Activated CD4-positive, CD25-positive, alpha-beta regulatory T cell treated with anti-CD3 and anti-CD28 coated beads, Interleukin-2, amount 50 U/mL, for 16 hours (primary cell): ENCODE measurements at places on chromosomes 5 and 9.

GRCh38 chr9:99970481-99970880 is 64.0 kb downstream of the STX17 start:
- no peak for DNase-seq

DNA sequence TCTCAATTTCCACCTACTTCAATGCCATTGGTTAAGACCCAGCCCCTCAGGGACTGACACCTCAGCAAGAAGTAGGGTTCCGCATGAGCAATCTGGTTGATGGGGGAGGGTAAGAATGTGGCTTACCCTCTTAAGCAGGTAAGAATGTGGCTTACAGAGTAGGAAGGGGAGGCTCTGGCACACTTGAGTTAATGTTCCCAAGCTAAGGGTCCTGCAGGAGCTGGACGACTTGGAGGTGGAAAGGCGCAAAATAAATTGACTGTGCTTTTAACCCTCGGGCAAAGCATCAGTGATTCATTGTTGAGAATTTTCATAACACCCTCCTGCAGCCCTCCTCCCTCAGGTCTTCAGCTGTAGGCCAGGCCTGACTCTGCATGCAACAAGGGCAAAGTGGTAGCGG is 24.9 kb upstream of the ADRA1B start:
- no peak for DNase-seq

DNA sequence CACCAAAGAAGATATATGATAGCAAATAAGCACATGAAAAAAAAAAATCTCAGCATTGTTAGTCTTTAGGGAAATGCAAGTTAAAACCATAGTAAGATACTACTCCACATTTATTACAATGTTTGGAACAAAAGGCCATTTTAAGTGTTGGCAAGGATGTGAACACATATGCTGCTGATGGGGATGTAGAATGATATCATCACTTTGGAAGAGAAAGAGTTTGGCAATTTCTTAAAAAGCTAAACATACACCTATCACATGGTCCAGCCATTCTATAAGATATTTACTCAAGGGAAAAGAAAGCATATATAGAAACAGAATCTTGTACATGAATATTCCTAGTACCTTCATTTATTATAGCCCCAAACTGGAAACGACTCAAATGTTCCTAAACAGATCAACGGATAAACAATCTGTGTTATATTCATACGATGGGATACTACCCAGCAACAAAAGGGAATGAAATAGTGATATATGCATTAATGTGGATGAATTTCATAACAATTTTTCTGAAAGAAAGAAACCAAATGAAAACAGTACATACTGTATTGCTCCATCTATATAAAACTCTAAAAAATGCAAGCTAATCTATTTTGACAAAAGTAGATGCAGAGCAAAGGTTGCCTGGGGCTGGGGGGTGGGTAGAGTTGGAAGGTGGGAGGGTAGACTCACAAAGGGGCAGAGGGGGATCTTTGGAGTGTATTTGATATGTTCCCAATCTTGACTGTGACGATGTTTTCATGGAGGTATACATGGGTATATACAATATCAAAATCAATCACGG is 45.7 kb upstream of the SMAD5 start:
- DNase-seq, result no peak

GRCh38 chr9:83432104-83432627 is 106.0 kb downstream of the FRMD3 start:
- no peak for DNase-seq

GRCh38 chr9:98870782-98871557 is 63.5 kb downstream of the GALNT12 start:
- DNase-seq, result no peak

DNA sequence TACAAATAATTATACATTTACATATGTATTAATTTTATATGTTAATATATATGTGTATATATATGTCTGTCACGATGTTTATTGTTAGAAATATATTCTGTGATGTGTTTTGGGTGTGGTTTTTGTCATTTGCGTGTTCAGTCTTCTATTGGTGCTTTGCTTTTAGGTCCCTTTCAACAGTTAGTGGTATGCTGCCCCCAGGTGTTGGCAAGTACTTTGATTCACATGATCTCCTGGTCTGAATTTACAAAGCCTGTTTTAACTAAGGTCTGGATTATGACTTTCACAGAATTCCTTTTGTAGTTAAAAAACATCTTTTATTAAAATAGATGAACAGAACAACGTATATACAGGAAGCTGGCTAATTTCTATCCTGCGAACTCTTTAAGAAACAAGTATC is 271.5 kb downstream of the CCDC171 start:
- no peak for DNase-seq

GRCh38 chr5:6296524-6296923 is 81.8 kb downstream of the MED10 start:
- no peak for DNase-seq

DNA sequence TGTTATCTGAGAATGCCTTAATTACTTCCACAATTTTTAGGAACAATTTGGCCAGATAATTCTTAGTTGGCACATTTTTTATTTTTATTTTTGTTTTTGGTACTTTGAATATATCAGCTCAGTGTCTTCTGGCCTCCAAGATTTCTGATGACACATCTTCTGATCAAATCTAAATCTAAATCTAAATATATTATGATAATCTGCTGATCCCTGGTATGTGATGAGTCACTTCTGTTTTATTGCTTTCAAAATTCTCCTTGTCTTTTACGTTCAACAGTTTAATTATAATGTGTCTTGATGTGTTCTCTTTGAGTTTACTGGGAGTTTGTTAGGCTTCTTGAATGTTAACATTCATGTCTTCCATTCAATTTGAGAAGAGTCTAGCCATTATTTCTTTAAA is 436.8 kb downstream of the CDH9 start:
- DNase-seq, result no peak

GRCh38 chr9:35186524-35186923 is 24.7 kb downstream of the UNC13B start:
- DNase-seq, result no peak

GRCh38 chr9:77449240-77450084 is 198.7 kb downstream of the GNA14 start:
- no peak for DNase-seq

DNA sequence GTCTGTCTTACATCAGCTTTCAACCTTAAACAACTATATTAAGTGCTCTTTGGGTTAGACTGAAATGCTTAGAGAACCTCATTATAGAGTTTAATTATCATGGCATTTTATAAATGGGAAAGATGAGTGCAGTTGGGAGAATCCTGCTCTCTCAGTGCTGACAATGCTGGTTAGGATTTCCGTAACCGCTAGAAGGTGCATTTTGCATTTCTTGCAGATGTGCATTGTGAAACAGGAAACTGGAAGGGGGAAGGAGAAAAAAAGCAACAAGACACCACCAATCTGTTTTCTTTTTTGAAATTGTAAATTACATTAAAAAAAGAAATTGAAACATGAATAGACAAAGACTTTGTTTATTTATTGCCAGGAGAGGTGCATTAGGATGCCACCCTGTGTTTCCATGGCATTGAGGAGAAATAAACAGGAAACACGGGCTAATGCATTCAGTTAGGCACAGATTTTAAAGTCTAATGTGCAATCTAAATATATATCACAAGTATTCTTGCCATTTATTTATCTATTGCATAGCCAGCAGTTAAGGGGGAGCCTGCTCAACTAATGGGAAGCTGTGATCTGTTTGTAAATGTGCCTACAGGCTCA is 478.9 kb downstream of the PSAT1 start:
- no peak for DNase-seq

DNA sequence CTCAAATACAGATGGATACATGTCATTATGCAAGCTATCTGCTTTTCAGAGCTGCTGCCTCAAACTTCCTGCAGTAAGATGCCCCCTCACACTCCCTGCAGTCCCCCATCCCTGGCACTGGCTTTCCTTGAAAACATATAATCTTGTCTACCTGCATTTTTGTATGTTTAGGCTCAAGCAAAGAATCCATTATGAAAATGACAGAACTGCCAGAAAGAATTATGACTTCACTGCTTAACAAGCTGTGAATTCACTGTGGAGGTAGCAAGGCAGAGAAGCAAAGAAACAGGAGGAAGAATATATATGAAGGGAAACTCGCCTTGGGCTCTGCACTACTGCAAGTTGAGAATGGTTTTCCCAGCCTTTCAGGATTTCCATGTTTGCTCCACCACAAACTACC is 39.4 kb upstream of the PPP2R2B start:
- DNase-seq, result no peak

DNA sequence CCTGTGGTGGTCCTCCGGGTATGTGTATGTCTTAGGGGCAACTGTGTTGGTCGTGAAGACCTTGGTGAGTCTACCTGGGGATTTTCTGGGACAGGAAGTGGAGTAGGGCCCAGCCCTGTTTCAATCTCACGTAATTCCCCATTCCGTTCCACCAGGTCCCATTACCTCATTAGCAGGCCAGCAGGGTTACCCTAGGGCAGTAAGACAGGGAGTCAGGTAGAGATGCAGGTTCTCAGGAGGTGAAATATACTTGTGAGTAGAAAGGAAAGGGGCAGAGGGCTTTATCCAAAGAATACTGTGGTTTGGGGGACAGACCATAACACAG is 56.5 kb downstream of the MACROH2A1 start:
- DNase-seq, result no peak

GRCh38 chr5:140043508-140043872 is 391 bp upstream of the NRG2 start:
- no peak for DNase-seq

GRCh38 chr5:36660397-36661049 is 54.1 kb downstream of the SLC1A3 start:
- DNase-seq, result no peak

DNA sequence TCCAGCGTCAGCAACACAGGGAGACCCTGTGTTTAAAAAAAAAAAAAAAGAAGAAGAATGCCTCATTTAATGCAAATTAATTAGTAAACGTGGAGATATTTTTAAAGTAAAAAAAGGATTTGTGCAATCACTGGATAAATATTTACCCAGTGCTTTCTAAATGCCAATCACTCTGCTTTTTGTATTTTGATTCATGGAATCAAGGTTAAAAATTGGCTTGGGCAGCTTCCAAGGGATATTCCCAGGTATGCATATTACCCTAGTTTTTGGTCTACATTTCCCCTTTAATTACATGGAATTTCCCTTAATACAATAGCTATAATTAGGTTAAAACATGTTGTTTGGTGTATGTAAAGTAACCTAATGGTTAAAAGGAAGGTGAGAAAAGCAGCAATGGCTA is 31.4 kb upstream of the PDZD2 start:
- DNase-seq, result no peak

DNA sequence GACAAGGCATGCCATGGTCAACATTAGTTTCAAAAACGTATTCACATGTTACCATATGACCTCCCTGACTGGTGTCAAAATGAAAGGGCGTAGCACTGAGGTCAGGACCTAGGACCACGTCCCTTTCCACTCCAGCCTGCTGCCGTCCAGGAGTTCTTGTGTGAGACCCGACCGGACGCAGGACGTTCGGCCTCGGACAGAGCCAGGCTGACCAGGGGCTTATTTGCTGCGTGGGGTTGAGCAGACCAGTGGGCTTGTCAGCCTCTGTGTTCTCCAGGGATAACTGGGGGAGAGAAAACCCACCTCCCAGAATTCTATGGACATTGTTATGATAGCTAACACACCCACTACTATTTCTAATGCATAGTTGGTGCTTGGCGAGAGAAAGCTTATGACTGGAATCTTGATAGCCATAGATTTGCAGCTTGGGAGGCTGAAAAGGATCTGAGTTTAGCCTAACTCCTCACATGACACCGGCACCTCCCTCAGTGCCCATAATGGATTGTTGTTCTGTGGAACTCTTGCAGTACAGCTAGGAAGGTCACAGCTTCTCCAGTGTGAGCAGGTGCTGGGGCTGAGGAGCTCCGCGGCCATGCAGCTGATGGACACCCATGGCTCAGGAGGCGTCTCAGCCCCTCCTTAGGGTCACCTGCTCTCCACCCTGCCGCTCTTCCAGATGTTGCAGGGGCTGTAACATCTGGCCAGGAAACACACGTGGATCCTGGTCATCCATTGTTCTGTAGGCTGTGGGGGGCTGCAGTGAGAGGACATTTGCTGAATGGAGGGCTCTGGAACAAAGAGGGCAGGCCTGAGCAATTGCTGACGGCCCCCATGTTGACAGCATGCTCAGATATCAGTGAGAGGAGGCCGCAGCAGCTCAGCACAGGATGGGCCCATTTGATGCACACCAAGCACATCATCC is 368.4 kb downstream of the IRX2 start:
- DNase-seq, result no peak

DNA sequence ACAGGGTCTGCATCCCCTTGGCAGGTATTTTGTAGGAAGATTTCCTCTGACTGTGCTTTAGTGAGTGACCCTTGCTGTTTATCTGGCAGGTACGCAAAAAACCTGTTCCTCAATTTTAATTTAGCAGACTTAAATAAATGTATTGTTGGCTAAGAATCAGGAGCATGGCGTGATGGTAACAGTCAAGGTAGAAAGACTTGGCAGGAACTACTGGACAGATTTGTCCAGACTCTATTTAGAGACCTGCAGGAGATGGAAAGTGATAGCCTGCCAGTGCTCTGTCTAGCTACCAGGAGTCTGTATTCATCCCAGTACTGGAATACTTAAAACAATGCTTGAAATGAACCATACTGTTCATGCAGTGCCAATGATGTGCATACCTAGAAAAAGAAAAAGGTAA is 78.8 kb upstream of the MAST4 start:
- no peak for DNase-seq

- DNase-seq, result no peak
Measured at GRCh38 chr9:89806371-89807100, 201.7 kb downstream of the GADD45G start.

GRCh38 chr9:120965344-120966012 is 38.9 kb upstream of the TRAF1 start:
- no peak for DNase-seq

GRCh38 chr5:75367401-75367800 is 30.4 kb downstream of the HMGCR start:
- DNase-seq, result no peak

GRCh38 chr5:102211165-102211564 is 84.9 kb downstream of the SLCO4C1 start:
- DNase-seq, result no peak

DNA sequence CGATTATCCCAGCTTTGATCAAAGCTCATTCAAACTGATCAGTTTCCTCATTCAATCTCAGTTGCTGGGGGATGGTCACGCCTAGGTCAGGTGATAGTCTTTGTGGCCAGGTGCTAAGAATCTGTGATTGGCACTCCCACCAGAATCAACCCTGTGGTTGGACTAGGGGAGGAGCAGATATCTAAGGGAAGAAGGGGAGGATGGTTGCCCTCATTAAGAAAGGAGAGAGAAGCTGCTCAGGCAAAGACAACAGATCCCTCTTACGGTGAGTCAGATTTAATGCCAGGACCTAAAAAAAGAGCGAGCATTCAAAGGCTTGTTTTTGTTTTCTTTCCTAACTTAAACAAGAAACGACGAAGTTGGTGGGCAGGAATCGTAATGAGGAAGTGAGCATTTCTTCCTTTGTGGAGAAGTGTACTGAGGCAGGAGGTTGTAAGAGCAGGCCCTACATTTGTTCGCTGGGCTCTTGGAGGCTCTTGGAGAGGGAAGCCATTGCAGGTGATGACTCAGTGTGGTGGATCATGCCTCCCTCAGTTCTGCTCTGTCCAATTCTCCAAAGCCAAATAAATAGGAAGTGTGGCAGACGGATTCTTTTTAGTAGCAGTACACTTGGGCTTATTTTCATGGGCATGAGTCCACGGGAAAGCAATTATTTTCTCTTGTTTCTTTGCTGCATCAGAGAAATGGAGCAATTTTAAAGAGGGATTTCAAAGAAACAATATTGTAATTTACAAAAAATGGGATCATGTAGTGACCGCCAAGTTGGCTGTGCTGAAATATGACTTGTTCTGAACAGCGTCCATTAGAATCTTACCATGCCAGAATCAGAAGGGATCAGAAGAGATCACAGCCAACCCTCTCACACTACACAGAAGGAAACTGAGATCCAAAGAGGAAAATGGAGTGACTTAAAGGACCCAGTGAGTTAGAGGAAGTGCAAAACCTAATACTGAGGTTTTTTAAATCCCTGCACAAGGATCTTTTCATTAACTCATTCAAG is 18.7 kb upstream of the TGFBR1 start:
- no peak for DNase-seq
